MCF 10A (cell line): ENCODE measurements at places on chromosomes 5 and 9.

DNA sequence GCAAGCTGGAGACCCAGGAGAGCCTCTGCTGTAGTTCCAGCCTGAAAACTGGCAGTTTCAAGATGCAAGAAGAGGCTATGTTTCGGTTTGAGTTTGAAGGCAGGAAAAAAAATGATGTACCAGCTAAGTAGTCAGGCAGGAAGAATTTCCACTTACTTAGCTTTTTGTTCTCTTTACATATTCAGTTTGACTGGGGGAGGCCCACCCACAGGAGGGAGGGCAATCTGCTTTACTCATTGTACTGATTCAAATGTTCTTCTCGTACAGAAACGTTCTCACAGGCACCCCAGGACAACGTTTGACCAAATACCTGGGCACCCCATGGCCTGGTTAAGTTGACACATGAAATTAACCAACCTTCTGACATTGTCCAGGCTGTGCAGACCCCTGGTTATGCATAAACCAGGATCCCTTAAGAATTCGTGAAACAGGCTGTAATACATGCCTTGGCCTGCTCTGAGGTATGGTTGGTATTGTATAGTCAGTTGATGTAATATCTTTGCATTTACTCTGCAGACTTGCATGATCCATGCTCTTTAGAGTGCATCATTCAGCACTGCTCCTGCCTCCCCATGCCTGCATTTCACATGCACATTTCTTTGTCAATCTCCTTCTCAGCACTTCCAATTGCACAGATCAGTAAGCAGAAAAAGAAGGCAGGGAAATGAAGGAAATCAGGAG lies 687.1 kb downstream of the TAF11L14 start:
- DNase-seq = no peak

GRCh38 chr9:78856144-78856543 lies 559.2 kb downstream of the PSAT1 start:
- no peak for DNase-seq

- DNase-seq = no peak
Measured at GRCh38 chr9:12838546-12838945, 63.7 kb downstream of the LURAP1L start.

GRCh38 chr5:43396762-43397304 lies 15.4 kb downstream of the CCL28 start:
- peak; percentile 49 for DNase-seq

GRCh38 chr9:90641884-90642487 lies 638 bp downstream of the DIRAS2 start:
- no peak for DNase-seq

GRCh38 chr9:37061768-37062167 lies 27.7 kb upstream of the PAX5 start:
- peak; percentile 57 for DNase-seq

DNA sequence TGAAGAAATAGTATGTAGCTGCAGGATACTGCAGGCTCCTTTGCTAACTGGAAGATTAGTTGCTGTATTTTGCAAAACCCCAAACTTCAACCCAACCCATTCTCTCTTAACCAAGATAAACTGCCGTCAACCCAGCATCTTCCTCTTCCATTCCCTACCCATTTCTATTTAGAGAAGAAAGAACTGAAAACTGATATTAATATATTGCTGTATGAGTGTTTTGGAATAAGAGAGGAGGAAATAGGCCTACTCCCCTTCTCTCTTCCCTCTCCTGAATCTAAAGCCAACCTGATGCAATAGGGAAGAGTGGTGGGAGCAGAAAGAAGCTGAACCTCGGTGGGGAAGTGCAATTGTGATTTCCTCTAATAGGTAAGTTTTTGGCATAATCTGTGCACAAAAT lies 83.7 kb downstream of the TMEM215 start:
- no peak for DNase-seq

DNA sequence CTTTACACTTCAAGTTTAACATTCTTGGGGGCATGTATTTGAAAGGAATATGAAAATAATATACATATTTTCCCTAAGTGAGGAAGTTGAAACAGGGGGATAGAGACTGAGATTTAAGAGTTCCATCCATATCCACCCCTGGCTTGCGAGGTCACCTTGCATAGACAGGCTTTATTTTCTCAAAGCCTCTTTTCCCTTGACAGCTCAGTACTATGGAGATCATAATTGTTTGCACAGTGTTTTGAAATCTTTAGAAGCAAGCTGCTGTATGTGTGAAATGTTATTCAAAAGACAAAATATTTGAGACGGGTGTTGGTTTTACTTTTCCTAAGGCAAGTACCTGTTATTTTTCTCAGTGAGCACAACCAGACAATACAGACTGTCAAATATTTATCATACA lies 163.1 kb downstream of the LRRC70 start:
- no peak for DNase-seq

- no peak for DNase-seq
Measured at GRCh38 chr9:135565636-135566035, 4.1 kb downstream of the PAEP start.

- DNase-seq = peak; percentile 25
Measured at GRCh38 chr9:18474783-18475182, 830 bp downstream of the ADAMTSL1 start.

DNA sequence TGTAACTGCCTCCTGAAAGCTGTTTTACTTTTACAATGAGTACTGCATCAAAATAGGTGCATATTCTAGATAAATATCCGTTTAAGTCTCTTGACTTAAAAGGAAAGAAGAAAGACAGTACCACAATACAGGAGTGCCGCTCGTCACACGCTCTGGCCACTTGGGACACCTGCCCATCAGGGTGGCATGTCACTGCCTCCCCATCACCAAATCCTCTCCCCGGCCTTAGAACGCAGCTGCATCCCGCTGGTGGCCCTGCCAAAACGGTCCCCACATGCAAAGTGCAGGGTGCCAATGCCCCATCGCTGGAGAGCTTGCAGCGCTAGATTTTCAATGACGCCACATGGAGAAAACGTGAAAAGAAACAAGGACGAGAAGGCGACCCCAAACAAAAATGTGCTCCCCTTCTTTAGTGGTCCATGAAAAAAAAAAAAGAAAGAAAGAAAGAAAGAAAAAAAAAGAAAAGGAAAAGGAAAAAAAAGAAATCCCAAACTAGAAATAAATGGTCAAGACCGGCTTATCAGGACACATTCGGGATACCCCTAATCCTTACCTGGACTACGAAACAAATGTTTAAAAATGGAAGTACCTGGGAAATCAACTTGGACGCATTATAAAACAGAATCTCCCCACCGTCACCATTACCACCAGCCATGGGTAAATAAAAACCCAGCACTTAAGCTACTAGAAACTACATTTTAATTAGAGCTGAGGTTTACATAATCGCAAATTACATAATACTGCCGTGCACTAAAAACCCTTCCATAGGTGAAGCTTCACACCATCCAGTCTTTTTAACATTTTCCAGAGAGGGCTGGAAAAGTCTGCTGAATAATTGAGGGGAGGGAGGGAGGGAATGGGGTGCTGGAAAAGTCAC lies 1.0 kb downstream of the ANKH start:
- DNase-seq = peak; percentile 18

- DNase-seq = peak; percentile 78
Measured at GRCh38 chr5:76256116-76256889, 146.8 kb upstream of the IQGAP2 start.

GRCh38 chr5:35672995-35673394 lies 55.3 kb downstream of the SPEF2 start:
- DNase-seq = no peak

DNA sequence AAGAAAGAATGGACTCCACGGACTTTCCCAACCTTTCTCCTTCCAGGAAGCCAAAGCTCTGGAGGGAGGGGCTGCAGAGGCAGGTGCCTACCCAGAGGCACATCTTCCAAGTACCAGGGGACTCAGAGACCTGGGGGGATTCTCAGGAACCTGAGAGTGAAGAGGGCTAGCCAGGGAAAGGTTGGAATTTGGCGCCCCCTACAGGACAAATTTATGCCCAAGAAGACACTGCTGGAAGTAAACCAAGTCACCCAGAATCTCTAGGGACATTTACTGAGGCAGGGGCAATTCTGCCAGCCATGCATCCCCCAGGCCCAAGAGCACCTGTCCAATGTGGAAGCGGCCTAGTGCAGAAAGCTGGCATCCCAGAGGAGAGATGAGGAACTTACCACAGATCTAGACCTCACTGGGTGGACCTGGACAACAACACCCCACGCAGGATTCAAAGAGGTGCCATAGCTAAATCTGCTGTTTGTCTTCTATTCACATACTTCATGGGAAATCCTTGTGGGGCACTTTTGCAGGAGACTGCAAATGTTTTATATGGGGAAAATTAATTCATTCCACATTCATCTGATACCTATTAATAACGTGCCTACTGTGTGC lies 25.9 kb upstream of the IDNK start:
- DNase-seq = peak; percentile 53

DNA sequence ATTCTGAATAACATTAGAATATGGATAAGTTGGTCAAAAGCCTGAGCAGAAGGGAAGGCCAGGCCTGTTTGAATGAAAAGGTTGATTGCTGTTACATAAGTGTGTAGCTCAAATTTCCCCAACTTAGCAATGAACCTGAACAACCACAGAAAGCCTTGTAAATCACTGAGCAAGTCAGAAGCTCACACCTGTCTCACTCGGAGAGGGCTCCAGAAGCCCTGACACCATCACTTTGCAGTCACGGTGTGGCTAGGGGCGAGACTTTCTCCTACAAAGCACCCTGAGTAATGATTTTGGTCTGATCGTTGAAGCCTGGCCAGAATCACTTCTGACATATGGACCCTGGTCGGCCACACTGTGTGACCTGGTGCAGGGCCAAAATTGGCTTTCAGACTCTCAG lies 62.0 kb downstream of the MTX3 start:
- no peak for DNase-seq

DNA sequence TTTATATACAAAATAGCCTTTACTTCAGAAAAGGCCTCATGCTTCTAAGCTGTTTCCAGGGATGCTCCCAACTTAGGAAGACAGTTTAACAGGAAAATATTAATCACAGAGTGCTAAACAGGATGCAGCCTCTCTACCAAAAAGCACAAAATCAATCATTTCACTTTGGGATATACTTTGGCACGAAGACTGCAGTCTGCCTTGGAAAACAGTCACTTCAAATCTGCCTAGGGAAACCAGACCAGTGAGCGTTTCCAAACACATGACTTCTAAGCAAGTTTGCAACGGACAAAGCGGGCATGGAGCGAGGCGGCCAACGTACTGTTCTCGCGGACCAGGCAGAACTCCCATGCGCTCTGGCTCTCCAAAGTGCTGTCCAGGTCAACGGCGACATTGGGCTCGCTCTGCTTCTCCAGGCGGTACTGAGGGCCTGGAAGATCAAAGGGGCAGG lies 201.0 kb downstream of the MAPKAP1 start:
- DNase-seq = no peak

GRCh38 chr9:17928228-17928627 lies 349.4 kb downstream of the SH3GL2 start:
- no peak for DNase-seq

DNA sequence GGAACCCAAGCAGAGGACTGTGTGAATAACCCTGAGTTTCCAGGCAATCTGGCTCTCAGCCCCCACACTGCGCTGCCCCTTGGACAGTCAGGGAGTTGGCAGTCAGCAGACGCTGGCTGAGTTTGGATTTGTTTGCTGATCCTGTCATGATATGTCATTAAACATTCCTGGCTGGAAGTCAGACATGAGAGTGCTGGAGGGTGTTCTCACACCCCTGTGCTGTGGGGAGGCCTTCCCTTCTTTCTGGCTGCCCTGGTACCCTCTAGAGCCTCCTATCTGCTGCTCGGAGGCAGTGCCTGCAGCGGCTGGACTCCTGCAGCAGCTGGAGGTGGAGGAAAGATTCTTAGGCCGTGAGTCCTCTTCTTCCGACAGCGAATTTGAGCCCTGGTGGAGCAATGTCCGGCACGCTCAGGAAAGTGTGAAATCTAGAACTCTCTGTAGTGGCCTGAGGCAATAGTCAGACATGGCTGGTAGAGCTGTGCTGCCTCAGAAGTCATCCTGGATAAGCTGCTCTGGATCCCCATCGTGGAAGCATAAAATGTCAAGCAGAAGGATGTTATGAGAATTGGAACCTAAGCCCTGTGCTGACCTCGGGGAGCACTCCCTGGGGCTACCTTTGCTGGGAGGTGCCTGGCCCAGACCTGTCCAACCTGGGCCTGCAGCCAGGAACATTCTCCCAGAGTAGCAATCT lies 72.0 kb downstream of the PDE8B start:
- peak; percentile 84 for DNase-seq

- peak; percentile 89 for DNase-seq
Measured at GRCh38 chr5:172868436-172868923, 34.4 kb downstream of the ERGIC1 start.

DNA sequence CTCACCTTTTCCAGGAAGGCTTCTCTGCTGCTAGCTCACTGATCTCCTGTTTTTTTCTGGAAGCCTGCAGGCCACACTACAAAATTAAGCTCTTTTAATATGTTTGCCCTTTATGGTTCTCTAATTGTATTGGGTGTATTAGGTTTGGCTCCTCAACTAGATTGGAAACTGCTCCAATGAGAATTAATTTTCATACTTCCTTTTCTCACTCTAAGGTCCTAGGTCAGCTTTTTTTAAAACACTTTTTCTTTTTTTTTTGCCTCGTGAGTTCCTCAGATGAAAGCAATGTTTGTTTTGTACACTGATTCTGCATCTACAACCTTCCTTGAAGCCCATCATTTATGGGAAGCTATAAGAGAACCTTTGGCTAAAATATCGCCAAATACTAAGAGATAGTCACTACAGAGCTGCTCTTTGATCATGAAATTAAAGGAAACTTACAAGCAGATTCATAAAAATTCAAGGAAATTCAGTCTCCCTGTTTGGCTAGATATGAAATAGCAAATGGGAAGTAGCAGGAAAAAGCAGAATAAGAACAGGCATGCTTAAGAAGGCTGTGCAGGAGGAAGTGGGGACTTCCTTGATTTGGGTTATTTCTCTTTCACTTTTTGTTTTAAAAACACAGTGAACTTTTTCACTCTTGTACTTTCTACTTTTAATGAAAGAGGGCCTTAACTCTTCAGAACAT lies 55.2 kb upstream of the FYB1 start:
- no peak for DNase-seq

DNA sequence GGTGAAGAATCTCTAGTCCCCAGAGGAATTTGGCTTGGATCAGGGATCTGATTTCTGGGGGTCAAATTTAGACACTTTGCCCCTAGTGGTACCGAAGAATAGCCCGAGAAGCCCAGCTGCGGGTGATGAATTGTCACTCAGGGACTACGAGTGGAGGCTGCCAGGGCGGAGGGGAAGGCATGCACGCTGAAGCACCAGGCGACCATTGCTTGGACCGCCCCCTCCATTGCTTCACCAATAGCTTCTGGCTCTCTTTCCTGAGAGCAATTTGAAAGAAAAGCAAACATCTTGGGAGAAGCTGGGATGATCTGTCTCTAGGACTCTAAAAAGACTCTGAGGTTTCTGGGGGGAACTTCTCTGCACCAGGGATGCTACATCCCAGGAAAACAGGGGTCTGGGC lies 137.6 kb downstream of the CRB2 start:
- no peak for DNase-seq

- peak; percentile 80 for DNase-seq
Measured at GRCh38 chr5:53303105-53303504, 177.3 kb upstream of the FST start.

DNA sequence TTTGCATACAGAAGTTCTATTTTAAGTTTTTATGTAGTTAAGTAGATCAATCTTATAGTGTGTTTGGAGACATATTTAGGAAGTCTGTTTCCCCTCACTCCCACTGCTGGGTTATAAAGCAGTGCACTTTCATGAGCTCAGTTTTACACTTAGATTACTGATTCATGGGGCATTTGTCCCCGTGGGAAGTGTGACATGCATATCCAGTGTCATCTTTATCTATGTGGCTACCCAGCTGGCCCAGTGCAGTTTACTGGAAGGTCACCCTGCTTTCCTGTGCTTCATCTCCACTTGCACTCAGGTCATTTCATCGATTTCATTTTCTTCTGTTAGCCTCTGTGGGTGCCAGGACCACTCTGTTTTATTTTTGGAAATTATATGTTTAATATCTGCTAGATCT lies 49.1 kb downstream of the ADCY2 start:
- DNase-seq = no peak

- no peak for DNase-seq
Measured at GRCh38 chr5:53239301-53239990, 129.9 kb upstream of the MOCS2 start.
